Lower lobe of right lung (tissue), 2 donors: ENCODE measurements at places on chromosomes 5 and 9.
A peak's percentile ranks its signal among the peaks of the same experiment; 100 is the strongest.

DNA sequence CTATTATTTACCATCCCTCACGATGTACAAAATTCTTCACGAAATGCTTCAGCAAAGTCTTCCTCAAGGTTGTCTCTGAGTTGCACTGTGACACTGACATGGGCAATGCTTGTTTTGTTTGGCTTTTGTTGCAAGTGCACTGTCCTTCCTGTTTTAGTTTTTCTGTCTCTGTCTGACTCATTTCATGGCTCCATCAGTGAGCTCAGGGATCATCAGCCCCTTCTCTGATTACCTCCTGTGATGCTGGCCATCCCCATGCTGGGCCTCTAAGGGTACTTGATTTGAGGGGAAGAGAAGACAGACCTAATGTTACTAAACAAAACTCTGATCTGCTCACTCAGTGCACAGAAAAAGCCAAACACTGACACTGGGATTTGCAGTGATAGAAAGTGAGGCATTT lies 37.6 kb upstream of the STX17 start:
- no peak for DNase-seq
- H3K27ac ChIP-seq, result no peak overlapping the region
- H3K27me3 ChIP-seq, result no peaks in the 10 kb centered on the region
- H3K36me3 ChIP-seq, result no peaks in the 10 kb centered on the region
- H3K4me1 ChIP-seq, result no peaks in the 10 kb centered on the region

DNA sequence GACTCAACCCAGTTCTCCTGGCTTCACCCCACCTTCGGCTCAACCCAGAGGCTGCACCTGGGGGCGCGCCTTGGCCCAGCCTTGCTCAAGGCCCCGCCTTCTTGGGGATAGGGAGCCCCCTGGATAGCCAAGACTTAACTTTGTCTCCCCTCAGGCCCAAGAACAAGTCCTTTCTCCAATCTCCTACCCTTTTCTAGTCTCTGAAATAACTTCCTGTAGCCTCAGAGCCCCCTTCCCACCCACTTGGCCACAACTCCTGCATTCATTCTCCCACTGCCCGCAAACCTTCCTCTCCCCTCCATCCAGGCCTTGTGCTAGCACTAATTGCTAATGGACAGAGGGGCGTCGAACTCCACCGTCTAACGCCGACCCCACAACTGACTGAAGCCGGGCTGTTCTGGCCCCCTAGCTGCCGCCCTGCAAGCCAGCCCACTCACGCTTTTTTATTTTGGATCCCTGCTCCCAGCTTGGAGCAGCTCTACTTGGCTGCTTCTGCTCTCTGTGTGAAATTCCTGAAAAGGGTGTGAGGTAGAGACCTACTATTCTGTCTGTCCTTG lies 579 bp upstream of the ASTN2 start:
- no peak overlapping the region for H3K4me3 ChIP-seq
- no peak overlapping the region for H3K27ac ChIP-seq
- H3K4me1 ChIP-seq, result no peaks in the 10 kb centered on the region
- DNase-seq, result no peak
- H3K27me3 ChIP-seq, result peaks cover 71% of the 10 kb centered on the region

GRCh38 chr9:36840898-36841536 lies 193.1 kb downstream of the PAX5 start:
- no peak for DNase-seq
- no peaks in the 10 kb centered on the region for H3K36me3 ChIP-seq
- no peak overlapping the region for H3K4me3 ChIP-seq
- H3K27me3 ChIP-seq, result no peaks in the 10 kb centered on the region
- H3K27ac ChIP-seq, result no peak overlapping the region
- H3K4me1 ChIP-seq, result no peaks in the 10 kb centered on the region

GRCh38 chr5:32355686-32356085 lies 42.9 kb upstream of the MTMR12 start:
- H3K4me3 ChIP-seq, result no peak overlapping the region
- DNase-seq, result no peak
- no peaks in the 10 kb centered on the region for H3K4me1 ChIP-seq
- peaks cover 68% of the 10 kb centered on the region for H3K36me3 ChIP-seq
- H3K27ac ChIP-seq, result no peak overlapping the region

DNA sequence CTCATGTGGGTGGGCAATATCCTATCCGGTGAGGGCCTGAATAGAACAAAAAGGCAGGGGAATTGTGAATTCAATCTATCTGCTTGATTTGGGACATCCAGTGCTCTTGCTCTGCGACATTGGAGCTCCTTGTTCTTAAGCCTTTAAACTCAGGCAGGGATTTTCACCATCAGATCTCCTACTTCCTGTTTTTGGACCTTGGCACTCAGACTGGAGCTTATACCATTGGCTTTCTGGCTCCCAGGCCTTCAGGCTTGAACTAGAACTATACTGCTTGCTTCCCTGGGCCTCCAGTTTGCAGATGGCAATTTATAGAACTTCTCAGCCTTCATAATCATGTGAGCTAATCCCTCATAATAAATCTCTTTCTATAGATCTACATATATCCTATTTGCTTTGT lies 134.3 kb upstream of the CLINT1 start:
- DNase-seq, result no peak
- no peaks in the 10 kb centered on the region for H3K36me3 ChIP-seq
- no peak overlapping the region for H3K4me3 ChIP-seq
- no peak overlapping the region for H3K27ac ChIP-seq
- no peaks in the 10 kb centered on the region for H3K4me1 ChIP-seq
- no peaks in the 10 kb centered on the region for H3K27me3 ChIP-seq

GRCh38 chr9:137960496-137960895 lies 82.9 kb downstream of the CACNA1B start:
- H3K36me3 ChIP-seq, result no peaks in the 10 kb centered on the region
- peaks cover 3% of the 10 kb centered on the region for H3K27me3 ChIP-seq
- no peak overlapping the region for H3K27ac ChIP-seq
- no peak overlapping the region for H3K4me3 ChIP-seq

- H3K4me3 ChIP-seq, result no peak overlapping the region
- DNase-seq, result no peak
- no peaks in the 10 kb centered on the region for H3K27me3 ChIP-seq
- no peak overlapping the region for H3K27ac ChIP-seq
Observed at GRCh38 chr5:39433848-39434247, 9.1 kb upstream of the DAB2 start.

GRCh38 chr5:105101577-105101976 lies 1539.0 kb upstream of the NUDT12 start:
- no peaks in the 10 kb centered on the region for H3K27me3 ChIP-seq
- no peaks in the 10 kb centered on the region for H3K4me1 ChIP-seq
- DNase-seq, result no peak
- H3K36me3 ChIP-seq, result no peaks in the 10 kb centered on the region
- H3K4me3 ChIP-seq, result no peak overlapping the region
- H3K27ac ChIP-seq, result no peak overlapping the region

- no peaks in the 10 kb centered on the region for H3K4me1 ChIP-seq
- DNase-seq, result no peak
- H3K27me3 ChIP-seq, result no peaks in the 10 kb centered on the region
- no peak overlapping the region for H3K27ac ChIP-seq
- no peak overlapping the region for H3K4me3 ChIP-seq
Observed at GRCh38 chr9:82829818-82830217, 233.1 kb downstream of the RASEF start.

GRCh38 chr9:33222031-33222430 lies 17.9 kb upstream of the SPINK4 start:
- peaks cover 23% of the 10 kb centered on the region for H3K4me1 ChIP-seq
- H3K4me3 ChIP-seq, result no peak overlapping the region
- H3K27ac ChIP-seq, result no peak overlapping the region
- H3K27me3 ChIP-seq, result no peaks in the 10 kb centered on the region
- no peak for DNase-seq

GRCh38 chr5:128770907-128771306 lies 194.4 kb upstream of the SLC27A6 start:
- H3K27me3 ChIP-seq, result no peaks in the 10 kb centered on the region
- no peak overlapping the region for H3K27ac ChIP-seq
- no peaks in the 10 kb centered on the region for H3K4me1 ChIP-seq
- DNase-seq, result no peak

- H3K27ac ChIP-seq, result peak overlapping the region; percentile 9
- no peak for DNase-seq
- no peak overlapping the region for H3K4me3 ChIP-seq
- H3K27me3 ChIP-seq, result no peaks in the 10 kb centered on the region
Observed at GRCh38 chr5:131505237-131505908, 129.7 kb downstream of the RAPGEF6 start.

- H3K27ac ChIP-seq, result no peak overlapping the region
- no peaks in the 10 kb centered on the region for H3K27me3 ChIP-seq
- DNase-seq, result no peak
- H3K4me3 ChIP-seq, result no peak overlapping the region
Observed at GRCh38 chr5:111201705-111202104, 22.5 kb upstream of the CAMK4 start.

GRCh38 chr9:94277885-94278536 lies 18.9 kb downstream of the ZNF169 start:
- no peak overlapping the region for H3K27ac ChIP-seq
- no peaks in the 10 kb centered on the region for H3K4me1 ChIP-seq
- peaks cover 26% of the 10 kb centered on the region for H3K36me3 ChIP-seq
- DNase-seq, result no peak

- no peak overlapping the region for H3K27ac ChIP-seq
- H3K4me1 ChIP-seq, result no peaks in the 10 kb centered on the region
- H3K4me3 ChIP-seq, result no peak overlapping the region
- peaks cover 8% of the 10 kb centered on the region for H3K27me3 ChIP-seq
Observed at GRCh38 chr9:36971935-36972488, 62.1 kb downstream of the PAX5 start.

- H3K27ac ChIP-seq, result no peak overlapping the region
- H3K27me3 ChIP-seq, result no peaks in the 10 kb centered on the region
- H3K4me1 ChIP-seq, result peaks cover 22% of the 10 kb centered on the region
- no peak overlapping the region for H3K4me3 ChIP-seq
- no peak for DNase-seq
- no peaks in the 10 kb centered on the region for H3K36me3 ChIP-seq
Observed at GRCh38 chr5:141003031-141003430, 36.8 kb downstream of the PCDHAC2 start.

DNA sequence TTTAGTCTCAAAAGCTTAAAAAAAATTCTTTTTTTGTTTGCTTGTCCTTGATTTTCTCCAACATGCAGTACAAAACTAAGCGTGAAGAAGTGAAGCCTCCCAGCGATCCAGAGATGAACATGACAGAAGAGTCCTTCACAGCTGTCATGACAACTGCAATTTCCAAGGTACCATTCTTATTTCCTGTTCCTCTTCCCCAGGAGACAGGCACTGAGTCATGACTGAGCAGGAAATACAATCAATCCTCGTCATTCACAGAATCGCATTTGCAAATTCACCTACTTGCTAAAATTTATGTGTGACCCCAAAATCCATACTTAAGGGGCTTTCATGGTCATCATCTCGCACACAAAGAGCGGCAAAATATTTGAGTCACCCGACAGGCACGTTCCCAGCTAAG lies 77.3 kb downstream of the SLC1A1 start:
- H3K4me3 ChIP-seq, result no peak overlapping the region
- no peak for DNase-seq
- H3K4me1 ChIP-seq, result no peaks in the 10 kb centered on the region
- H3K36me3 ChIP-seq, result peaks cover under 1% of the 10 kb centered on the region
- H3K27me3 ChIP-seq, result no peaks in the 10 kb centered on the region

GRCh38 chr5:19322716-19323485 lies 665.1 kb downstream of the CDH18 start:
- no peaks in the 10 kb centered on the region for H3K36me3 ChIP-seq
- H3K4me3 ChIP-seq, result no peak overlapping the region
- no peak overlapping the region for H3K27ac ChIP-seq
- H3K27me3 ChIP-seq, result no peaks in the 10 kb centered on the region
- no peaks in the 10 kb centered on the region for H3K4me1 ChIP-seq

- peaks cover 99% of the 10 kb centered on the region for H3K4me1 ChIP-seq
- no peaks in the 10 kb centered on the region for H3K36me3 ChIP-seq
- H3K4me3 ChIP-seq, result no peak overlapping the region
- no peaks in the 10 kb centered on the region for H3K27me3 ChIP-seq
- no peak for DNase-seq
Observed at GRCh38 chr9:70398145-70398556, 16.3 kb downstream of the KLF9 start.

DNA sequence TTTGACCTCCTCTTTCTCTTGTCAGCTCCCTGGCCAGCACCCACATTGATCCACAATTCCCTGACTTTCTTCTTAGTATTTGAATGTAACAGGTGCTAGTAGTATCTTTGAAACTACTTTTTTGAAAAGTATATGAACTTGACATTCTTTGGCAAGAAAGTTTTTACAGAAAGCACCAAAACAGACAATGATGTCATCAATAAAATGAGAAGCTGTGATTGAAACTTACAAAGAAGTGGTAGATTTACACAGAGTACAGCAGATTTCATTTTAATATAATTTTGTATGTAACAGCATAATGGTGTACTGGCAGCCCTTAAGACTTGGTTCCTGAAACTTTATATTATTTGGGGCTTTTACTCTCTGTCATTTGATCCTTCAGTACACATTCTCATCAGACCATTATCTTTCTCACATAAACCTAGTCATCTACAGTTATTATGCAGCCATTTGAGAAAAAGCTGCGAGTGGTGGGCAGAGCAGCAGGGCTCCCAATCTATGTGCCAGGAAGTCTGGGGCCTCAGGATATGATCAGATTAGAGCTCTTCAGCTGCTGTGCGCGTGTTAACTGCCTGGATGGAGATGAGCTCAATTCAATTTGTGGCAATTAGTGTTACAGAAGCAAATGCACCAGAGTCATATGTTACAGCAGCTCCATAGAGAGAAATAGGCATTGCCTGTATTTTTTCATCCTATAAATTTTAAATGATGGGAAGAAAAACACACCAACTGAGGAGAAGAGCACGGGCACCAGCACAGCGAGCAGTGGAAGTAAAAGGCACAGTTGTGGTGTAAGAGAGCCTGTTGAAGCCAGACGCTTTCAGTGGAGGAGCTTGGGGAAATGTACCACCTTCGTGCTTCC lies 126.1 kb downstream of the STARD4 start:
- no peak for DNase-seq
- H3K36me3 ChIP-seq, result no peaks in the 10 kb centered on the region
- no peak overlapping the region for H3K27ac ChIP-seq
- H3K4me1 ChIP-seq, result no peaks in the 10 kb centered on the region
- H3K27me3 ChIP-seq, result no peaks in the 10 kb centered on the region
- H3K4me3 ChIP-seq, result no peak overlapping the region

DNA sequence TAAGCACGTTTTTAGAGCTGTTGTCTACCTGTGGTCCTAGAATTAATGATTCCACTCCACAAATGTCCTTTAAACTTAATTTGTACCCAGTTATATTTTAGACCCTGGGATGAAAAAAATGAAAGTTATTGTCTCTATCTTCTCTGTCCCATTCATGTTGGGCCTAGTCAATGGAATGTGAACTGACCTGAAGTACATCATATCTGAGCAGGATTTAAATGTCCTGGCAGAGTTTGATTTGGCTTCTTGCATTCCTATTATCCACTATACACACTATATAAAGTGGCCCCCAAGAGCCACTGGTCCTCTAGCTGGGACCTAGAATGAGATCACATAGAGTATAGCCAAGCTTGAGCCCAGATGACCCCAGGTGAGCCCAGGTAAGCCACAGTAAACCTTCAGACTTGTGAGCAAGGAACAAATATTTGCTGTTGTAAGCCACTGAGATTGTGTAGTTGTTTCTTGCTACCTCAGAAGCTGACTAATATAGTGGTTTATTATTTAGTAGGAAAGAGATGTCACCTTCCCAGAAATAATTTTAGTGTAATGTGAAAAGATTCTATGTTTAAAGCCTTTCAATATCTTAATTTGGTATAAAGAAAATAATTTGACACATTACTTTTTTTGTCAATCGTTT lies 37.1 kb upstream of the C6 start:
- no peak overlapping the region for H3K27ac ChIP-seq
- DNase-seq, result no peak
- H3K36me3 ChIP-seq, result no peaks in the 10 kb centered on the region

- H3K27ac ChIP-seq, result no peak overlapping the region
- H3K27me3 ChIP-seq, result no peaks in the 10 kb centered on the region
- no peak for DNase-seq
- H3K4me1 ChIP-seq, result no peaks in the 10 kb centered on the region
- no peak overlapping the region for H3K4me3 ChIP-seq
Observed at GRCh38 chr9:72636621-72637020, 115.2 kb downstream of the TMC1 start.

GRCh38 chr5:5480481-5481111 lies 58.1 kb downstream of the ICE1 start:
- no peak for DNase-seq
- no peak overlapping the region for H3K27ac ChIP-seq
- H3K4me3 ChIP-seq, result no peak overlapping the region
